ENCODE measurements at places on chromosomes 2 and 18.

DNA sequence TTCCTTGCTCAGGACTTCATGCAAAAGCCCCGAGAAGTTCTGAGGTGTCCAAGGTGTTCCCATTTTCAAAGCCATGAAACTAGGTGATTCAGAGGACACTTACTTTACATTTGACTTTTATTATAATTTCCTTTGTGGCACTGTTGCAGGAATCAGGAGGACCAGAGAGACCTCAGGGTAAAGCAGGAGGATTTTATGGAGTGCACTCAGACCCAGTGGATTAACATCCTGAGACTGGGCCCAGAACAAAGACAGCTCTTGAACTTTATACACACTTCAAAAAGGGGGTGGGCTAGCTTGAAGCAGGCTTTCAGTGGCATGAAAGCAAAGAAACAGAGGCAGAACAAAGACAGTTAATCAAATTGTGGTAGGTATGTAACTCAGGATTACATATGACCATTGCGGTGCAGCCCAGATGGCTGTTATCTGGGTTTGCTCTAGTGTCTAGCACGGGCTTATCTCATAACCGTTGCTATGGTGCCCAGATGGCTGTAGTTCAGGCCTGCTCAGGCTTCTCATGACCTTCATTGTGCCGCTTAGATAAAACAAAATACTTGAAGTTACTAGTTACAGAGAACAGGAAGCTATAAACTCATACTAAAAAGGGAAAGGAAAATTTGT lies 39.4 kb downstream of the TMEM182 start:
- DNase-seq = no peak

GRCh38 chr2:67055387-67056304 lies 341.5 kb upstream of the ETAA1 start:
- no peak for DNase-seq

GRCh38 chr2:144158096-144158495 lies 361.8 kb downstream of the ZEB2 start:
- DNase-seq = no peak

GRCh38 chr2:158797963-158798700 lies 3.0 kb downstream of the DAPL1 start:
- DNase-seq = no peak

DNA sequence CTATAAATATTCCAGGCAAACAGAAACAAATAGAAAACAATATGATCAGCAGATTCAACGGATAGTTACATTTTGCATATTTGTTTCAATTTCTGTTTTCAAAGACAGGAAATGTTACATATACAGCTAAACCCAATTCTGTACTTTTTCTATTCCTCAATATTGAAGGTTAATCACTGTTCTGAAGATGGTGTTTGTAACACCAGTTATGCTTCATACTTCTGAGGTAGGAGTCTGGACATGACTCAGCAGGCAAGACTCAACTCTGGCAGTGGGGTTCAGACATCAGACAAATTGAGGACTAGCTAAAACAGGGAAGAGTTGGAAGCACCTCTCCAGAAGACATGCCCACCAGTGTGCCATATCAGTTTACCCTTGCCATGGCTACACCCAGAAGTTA lies 16.6 kb downstream of the SERPINB13 start:
- no peak for DNase-seq

DNA sequence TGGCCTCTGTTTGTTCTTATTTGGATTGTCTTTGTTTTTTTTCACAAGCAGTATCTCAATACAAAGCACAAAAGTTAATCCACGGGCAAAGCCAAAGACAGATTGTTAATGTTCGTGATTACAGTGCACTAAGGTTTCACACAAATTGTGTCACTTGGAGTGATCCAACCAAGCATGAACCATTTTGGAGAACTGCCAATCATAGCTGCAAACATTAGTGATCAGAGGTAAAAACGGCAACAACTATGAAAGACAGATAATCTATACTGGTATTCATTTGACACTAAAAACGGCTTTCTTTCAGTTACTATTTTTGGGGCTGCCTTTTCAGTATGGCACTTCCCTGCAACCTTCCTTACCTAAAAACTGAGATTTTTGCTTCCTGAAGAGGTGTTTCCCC lies 213.1 kb upstream of the GULP1 start:
- DNase-seq = no peak

DNA sequence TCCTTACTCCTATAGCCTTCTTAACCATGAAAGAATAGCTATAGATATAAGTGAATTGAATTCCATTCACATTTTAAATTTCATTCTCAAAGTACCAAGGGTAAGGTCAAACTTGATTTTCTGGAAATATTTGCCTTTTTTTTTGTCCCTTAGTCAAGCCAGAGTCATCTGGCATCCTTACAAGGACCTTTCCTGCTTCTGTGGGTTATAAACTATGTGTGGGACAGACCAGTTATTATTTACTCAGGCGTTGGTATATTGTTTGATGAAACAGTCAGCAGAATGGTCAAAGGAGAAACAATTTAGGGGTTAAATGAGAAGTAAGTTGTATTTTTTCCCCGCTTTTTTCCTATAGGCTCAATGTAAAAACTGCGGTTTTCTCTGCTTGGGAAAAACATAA lies 1103.2 kb upstream of the ZEB2 start:
- no peak for DNase-seq

GRCh38 chr18:36692921-36693332 lies 135.9 kb downstream of the TPGS2 start:
- no peak for DNase-seq

DNA sequence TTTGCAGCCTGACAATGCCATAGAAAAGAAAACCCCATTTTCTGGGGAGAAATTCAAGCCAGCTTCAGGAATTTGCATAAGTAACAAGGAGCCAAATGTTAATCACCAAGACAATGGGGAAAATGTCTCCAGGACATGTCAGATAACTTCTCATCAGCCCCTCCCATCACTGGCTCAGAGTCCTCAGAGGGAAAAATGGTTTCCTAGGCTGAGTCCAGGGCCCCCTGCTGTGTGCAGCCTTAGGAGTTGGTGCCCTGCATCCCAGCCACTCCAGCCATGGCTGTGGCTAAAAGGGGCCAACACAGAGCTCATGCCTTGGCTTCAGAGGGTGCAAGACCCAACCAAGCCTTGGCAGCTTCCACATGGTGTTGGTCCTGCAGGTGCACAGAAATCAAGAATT lies 63.7 kb upstream of the FANCL start:
- no peak for DNase-seq

DNA sequence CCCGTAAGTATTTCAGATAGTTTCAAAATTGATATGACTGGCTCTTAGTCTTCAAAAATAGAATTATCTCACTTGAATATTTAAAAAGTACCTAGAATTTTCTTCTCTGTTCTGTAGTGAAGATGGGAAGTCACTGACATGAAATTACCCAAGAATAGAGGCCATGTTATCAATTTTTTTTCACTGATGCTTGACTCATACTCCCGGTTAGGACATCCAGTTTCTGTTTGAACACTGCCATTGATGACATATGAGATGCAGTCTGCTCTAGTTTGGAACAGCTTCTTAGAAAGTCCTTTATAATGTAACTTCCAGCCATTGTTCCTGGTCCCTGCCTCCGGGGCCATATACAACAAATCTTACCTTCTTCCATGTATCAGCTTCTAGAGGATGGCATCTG lies 26.0 kb downstream of the MAP3K20 start:
- DNase-seq = peak; percentile 29

- DNase-seq = no peak
These were observed 488.6 kb downstream of the BCL11A start for GRCh38 chr2:60064687-60065389.

GRCh38 chr2:8337321-8337720 lies 344.5 kb upstream of the ID2 start:
- DNase-seq = no peak

DNA sequence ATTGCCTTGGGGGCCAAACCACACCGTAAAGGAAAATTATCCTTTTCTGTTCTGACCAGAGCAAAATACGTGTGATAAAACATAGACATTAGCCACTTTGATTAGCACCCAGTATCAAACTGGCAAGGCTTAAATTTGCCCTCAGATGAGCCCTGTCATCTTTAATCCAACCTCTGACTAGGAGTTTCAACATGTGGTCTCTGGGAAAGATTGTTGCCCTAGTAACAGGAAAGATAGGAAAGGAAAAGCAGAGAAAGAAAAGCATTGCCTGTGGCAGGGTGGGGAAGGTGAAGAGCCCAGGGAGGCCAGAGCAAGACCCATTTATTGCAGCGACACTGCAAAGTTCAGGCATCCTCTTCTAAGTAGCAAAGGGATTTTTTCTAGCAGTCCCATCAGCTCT lies 181.5 kb upstream of the SCN7A start:
- no peak for DNase-seq

DNA sequence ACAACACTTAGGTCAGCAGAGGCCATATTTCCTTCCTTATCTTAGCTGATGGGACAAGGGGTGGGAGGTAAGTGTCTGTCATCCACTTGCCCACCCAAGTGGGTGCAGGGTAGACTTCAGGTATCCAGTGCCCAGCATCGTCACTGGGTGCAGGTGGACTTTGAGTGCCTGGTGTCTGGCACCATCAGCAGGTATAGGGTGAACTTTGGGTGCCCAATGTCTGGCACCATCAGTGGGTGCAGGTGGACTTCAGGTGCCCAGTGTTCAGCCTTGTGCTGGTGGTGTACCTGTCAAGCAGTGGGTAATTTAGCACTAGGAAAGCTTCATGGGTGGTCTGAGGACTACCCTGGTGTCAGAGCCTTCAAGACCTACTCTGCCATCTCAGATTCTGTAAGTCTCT lies 175.6 kb downstream of the SEPTIN10 start:
- no peak for DNase-seq

- no peak for DNase-seq
These were observed 31.7 kb downstream of the UBXN4 start for GRCh38 chr2:135773319-135773718.
